ENCODE measurements at places on chromosomes 3 and 15. TPM values are rescaled to one million over a fixed set of nuclear protein-coding genes. Genes with fewer than 3 reads are reported as not detected.

DNA sequence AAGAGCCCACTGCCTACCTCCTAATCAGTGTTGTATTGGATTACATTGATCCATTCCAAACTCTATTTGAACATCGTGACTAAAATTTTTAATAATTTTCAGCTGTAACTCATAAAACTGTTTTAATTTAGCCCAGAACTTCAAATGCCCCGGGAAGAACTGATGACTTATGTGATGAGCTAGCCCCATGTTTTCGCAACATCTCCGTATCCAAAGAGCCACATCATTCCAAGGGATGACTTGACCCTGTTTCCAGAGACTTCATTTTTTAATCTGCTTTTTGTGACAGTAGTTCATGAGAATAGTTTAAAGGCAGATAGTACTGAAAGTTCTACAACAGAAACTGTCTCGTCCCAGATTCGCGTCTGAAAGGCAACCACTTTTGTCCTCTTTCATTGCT, 97.4 kb downstream of the STAC start:
- no peak for DNase-seq

Gene CLDN16
- total RNA-seq = 0.77 TPM

Gene LYSMD2
- total RNA-seq = 5.1 TPM

DNA sequence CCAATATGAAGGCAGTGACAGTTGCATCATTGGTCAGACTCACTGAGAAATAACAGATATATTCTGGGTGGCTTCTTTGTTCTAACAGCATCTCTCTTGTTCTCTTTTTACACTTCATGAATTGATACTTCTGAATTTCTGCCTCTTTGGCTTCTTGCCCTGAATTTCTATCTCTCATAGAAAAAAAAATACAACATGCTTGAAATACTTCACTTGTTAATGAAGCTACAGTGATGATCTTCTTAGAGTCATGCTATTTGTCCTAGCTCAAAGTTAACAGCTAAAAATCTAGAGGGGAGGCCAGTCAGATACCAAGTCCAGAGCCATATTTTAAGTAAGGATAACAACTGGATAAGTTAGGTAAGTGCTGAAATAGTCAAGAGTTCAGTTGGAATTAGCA, 597.2 kb upstream of the AGTR1 start:
- no peak for DNase-seq

GRCh38 chr15:66937588-66937987, 127.8 kb upstream of the SMAD3 start:
- DNase-seq = no peak
